Iris pigment epithelial cell (primary cell): ENCODE measurements at places on chromosomes 12 and 14.
A peak's percentile ranks its signal among the peaks of the same experiment; 100 is the strongest.

GRCh38 chr14:75859746-75860145, 122.0 kb downstream of the TGFB3 start:
- DNase-seq = no peak

- DNase-seq = no peak
These were observed 81.9 kb upstream of the AVPR1A start for GRCh38 chr12:63232896-63233295.

DNA sequence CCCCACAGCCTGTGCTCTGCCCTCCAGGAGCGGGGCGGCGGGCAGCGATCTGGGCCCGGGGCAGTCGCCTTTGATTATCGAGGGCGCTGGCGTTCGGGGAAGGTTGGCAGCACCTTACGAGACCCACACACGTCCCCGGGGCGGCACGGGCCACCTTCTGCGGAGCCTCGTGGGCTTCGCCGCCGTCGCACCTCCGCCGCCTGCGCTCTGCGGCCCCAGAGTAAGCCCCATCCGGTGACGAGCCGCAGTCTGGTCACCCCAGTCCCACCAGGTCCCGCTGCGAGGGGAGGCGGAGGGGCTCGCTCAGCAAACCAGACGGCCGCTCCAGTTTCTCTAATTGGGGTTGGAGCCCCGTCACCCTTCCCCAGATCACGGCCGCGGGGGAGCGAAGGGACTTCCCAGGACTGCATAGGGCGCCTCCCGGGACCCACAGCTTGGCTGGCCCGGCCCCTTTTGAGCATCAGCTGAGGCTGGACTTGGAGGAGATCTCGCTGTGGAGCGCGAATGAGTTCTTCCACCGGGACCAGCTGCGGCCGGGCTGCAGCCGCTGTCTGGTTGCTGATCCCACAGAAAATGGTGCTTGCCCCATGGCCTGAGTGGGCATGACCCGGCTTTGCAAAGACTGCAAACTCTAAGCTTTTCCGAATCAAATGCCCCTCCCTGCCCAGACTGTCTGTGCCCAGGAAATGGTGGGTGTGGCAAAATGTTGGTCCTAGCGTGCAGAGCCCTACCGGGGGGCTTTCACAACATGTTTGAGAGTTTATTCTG, 560 bp downstream of the LGALS3 start:
- peak; percentile 89 for DNase-seq

- no peak for DNase-seq
These were observed 242.2 kb upstream of the NPAS3 start for GRCh38 chr14:32696325-32697091.

GRCh38 chr14:50061664-50062437, 54.5 kb downstream of the VCPKMT start:
- DNase-seq = peak; percentile 49
